Putamen (tissue), 1 donor: ENCODE measurements at places on chromosomes 5 and 9.

- no peak for DNase-seq
These were observed 159.1 kb downstream of the ROR2 start for GRCh38 chr9:91790917-91791316.

DNA sequence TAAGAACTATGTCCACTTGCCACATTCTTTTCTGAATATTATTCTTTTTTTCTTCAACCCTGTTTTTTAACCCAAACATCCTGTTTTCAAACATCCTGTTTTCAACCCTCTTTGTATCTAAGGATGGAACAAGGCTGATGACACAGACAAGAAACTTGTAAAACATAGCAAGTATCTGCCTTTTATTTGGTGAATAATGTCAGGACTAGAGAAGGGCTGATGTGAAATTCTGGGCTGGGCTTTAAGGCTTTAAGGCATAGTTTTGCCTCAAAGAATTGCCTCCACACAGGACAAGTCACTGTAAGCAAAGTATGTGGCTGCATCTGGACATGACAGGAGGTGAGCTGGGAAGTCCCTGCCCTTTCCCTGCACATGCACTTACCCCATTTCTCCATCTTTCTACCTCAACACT, 42.5 kb upstream of the RIC1 start:
- no peak for DNase-seq

- DNase-seq: no peak
These were observed 21.6 kb upstream of the LRRC14B start for GRCh38 chr5:169728-170094.

GRCh38 chr5:1815881-1816292, 14.7 kb downstream of the NDUFS6 start:
- DNase-seq: no peak

DNA sequence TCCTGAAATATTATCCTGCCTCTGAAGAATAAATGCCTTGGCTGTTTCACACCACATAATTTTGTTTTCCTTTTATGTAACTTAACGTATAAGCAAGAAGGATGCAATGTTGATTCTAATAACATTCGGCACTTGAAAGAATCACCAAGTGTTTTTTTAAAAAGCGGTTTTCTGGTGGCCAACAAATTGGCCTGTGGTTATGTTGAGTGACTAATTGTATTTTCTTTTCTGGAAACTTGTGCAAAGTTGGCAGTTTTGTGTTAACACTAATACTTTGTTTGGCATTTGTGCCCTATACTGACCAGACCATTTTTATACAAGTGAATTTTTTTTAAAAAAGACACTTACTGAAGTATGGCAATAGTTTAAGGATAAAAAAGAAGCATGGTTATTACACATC, 452.7 kb downstream of the BNC2 start:
- DNase-seq: no peak
